Muscle of arm (tissue), 14 donors: ENCODE measurements at places on chromosomes 4 and X. TPM values are rescaled to one million over a fixed set of nuclear protein-coding genes. Genes with fewer than 3 reads are reported as not detected.

GRCh38 chr4:10267066-10267465 is 150.5 kb upstream of the WDR1 start:
- no peak for DNase-seq

DNA sequence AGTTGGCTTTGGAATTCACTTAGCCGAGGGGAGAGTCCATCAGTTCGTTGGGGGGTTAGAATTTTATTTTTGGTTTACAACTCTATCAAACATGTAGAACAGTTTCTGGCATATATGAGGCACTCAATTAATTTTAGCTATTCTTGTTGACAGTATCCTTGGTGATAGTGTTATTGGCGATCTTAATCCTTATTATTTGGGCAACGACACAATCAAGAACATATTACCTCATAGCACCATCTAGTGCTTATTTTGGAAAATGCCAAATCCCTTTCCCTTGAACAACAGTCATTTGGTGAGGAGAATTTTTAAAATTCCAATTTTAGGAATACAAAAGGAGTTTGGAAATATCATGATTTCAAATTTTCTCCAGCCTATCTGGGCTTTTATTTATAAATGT is 17.9 kb upstream of the PGRMC1 start:
- DNase-seq, result peak; percentile 38

- no peak for DNase-seq
Measured at GRCh38 chrX:132094164-132094563, 33.7 kb downstream of the FRMD7 start.

- no peak for DNase-seq
Measured at GRCh38 chrX:41515376-41515775, 68.2 kb downstream of the NYX start.

- DNase-seq, result no peak
Measured at GRCh38 chrX:48940404-48940955, 16.9 kb downstream of the OTUD5 start.

- no peak for DNase-seq
Measured at GRCh38 chr4:180751009-180751408, 1492.2 kb upstream of the TENM3 start.

DNA sequence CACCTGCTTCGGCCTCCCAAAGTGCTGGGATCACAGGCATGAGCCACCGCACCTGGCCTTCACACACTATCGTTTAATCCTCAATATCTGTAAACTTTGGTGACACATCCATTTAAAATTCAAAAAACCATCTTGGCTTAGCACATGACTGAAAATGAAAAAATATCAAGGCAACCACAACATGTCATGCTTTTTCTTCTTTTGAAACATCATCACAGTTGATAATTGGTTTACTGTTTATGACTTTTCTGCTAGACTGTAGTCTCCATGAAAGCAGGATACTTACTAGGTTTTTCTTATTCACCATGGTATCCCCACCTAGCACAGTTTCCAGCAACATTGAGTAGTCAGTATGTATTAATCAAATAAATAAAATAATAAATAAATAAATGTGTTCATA is 11.0 kb downstream of the GNRHR start:
- no peak for DNase-seq

- DNase-seq, result no peak
Measured at GRCh38 chr4:68267433-68267944, 22.0 kb upstream of the TMPRSS11B start.

DNA sequence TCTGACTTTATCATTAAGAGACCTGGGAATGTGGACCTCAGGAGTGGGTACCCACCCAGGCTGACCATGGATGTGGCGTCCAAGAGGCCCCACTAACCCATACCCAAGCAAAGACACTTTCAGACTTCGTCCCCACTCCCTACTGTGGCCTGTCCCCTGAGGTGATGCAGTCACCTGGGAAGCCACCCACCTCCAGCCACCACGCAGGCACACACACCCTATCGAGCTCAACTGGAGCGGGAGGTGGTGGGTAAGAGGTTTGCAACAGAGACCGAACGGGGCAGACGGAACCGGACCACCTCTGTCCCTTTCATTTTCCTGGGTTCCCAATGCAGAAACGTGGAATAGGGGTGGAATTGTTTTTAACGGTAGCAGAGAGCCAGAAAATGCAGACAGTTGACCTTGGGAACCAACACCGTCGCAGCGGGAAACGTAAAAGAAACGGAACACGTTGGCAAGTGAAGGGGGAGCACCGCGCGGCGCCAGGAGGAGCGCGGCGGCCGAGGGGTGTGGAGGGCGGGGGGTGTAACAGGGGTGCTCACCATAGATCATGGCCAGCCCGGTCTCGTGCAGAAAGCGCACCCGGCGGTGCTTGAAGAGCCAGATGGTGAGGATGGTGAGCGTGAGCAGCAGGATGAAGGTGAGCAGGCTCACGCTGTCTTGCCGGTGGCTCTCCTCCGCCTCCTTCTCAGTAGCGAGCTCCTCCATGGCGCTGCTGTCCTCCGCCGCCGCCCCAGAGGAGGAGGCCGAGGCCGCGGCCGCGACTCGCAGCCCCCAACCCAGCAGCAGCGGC is 559 bp downstream of the SLC9A7 start:
- no peak for DNase-seq

GRCh38 chr4:7014815-7015214 is 28.4 kb upstream of the TADA2B start:
- no peak for DNase-seq

CLDN34 gene
- polyA plus RNA-seq, result not detected

GRCh38 chrX:139222511-139223200 is 307.9 kb upstream of the F9 start:
- no peak for DNase-seq

NWD2 gene
- 0.07 TPM for polyA plus RNA-seq

DNA sequence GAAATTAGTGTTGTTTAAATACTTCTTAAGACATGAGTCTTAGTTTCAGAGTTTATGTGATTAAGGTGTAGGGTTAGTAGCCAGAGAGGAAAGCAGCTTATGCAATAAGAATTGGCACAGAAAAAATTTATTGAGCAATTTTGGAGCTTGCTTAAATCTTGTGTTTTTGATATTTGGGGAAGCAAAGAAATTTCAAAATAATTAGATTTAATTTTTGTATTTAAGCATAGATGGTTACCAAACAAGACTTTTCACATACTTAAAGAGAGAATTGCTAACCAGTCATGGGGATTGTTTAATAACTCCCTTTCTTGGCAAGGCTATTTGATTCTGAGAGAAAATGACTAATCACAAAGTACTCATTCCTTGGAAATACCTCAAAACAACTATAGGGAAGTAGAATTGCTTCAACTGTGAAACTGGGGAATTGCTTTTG is 202.0 kb upstream of the GRID2 start:
- DNase-seq, result no peak

- no peak for DNase-seq
Measured at GRCh38 chr4:128168701-128169100, 107.6 kb downstream of the LARP1B start.

DNA sequence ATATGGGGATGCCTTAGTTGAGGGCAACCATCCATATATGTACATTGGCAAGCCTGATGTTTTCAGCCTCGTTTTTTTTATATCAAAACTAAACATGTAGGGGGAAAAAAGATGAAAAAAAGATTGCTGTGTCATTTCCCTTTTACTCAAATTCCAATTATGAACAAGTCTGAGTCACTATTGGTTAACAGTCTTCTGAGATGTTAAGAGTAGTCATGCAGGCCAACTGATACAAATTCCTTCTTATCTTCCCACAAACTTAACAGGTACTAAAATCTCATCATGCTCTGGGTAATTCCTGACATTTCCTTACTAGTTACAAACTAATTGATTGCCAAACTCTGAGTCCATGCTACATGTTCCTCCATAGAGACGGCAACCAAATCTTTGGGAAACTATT is 222.1 kb downstream of the FRMPD4 start:
- DNase-seq, result no peak

- DNase-seq, result peak; percentile 66
Measured at GRCh38 chr4:61407642-61408618, 207.8 kb downstream of the ADGRL3 start.

DNA sequence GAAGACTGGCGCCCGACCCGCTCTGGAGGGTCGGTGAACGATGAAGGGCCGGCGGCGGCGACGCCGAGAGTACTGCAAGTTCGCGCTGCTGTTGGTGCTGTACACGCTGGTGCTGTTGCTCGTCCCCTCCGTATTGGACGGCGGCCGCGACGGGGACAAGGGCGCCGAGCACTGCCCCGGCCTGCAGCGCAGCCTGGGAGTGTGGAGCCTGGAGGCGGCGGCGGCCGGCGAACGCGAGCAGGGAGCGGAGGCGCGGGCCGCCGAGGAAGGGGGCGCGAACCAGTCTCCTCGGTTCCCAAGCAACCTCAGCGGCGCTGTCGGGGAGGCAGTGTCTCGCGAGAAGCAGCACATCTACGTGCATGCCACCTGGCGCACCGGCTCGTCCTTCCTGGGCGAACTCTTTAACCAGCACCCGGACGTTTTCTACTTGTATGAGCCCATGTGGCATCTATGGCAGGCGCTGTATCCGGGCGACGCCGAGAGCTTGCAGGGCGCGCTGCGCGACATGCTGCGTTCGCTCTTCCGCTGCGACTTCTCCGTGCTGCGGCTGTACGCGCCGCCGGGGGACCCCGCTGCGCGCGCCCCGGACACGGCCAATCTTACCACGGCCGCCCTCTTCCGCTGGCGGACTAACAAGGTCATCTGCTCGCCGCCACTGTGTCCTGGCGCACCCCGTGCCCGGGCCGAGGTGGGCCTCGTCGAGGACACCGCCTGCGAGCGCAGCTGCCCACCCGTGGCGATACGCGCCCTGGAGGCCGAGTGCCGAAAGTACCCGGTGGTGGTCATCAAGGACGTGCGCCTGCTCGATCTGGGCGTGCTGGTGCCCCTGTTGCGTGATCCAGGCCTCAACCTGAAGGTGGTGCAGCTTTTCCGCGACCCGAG is 568 bp downstream of the CHST7 start:
- peak; percentile 31 for DNase-seq

- DNase-seq, result no peak
Measured at GRCh38 chr4:123421937-123422781, 25.6 kb downstream of the SPRY1 start.

FGA gene
- polyA plus RNA-seq, result 0.25 TPM

DNA sequence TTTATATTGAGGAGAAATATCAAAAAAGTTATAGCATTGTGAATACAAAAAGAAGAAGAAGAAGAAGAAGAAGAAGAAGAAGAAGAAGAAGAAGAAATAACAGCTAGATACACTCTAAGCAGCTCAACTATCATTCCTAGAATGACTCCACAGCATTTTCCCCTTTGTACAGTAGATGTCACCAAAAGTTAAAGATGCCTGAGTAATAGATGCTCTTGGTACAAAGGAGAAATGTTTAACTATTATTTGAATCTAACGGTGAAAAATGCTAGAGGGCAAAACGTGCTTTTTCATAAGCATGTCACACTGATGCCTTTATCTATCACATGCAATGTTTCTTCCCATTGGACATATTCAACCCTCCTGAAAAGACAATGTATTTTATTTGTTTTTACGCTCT is 178.4 kb upstream of the GPRIN3 start:
- DNase-seq, result no peak

GRCh38 chr4:128322986-128323385 is 35.4 kb upstream of the PGRMC2 start:
- no peak for DNase-seq

- DNase-seq, result no peak
Measured at GRCh38 chr4:54332542-54332941, 103.4 kb downstream of the PDGFRA start.

SPANXN2 gene
- polyA plus RNA-seq, result not detected

- DNase-seq, result no peak
Measured at GRCh38 chr4:110442309-110442708, 33.6 kb upstream of the ENPEP start.

GRCh38 chr4:68373513-68373912 is 23.6 kb upstream of the YTHDC1 start:
- peak; percentile 77 for DNase-seq

- DNase-seq, result no peak
Measured at GRCh38 chrX:9765072-9765736, 443 bp downstream of the GPR143 start.
